ENCODE measurements at places on chromosomes 16 and 17.
A peak's percentile ranks its signal among the peaks of the same experiment; 100 is the strongest.

- DNase-seq = no peak
Measured at GRCh38 chr17:1776857-1777256, 15.0 kb downstream of the SERPINF1 start.

DNA sequence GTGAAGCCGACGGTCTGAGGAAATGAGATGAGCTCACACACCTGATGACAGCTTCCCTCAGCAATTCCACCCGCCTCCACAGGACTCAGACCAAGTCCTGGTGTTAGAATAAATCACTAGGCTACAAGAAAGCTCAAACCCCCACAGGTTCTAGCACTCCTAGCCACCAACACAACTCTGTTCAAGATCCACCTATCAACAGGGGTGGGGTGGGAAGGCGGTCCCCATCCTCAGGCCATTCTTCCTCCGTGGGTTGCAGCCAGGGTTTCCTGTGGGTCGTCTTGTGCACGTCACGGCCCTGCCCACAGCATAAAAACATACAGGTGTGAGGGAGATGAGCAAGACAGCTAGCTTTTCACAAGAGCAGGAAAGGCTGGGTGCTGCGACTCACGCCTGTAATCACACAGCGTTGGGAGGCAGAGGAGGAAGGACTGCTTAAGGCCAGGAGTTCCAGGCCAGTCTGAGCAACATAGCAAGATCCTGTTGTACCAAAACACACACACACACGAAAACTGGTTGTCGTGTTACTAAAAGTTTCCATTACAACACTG is 81.1 kb downstream of the ANKRD11 start:
- DNase-seq = no peak

- DNase-seq = peak; percentile 67
Measured at GRCh38 chr17:78497115-78497540, 80.1 kb downstream of the DNAH17 start.

DNA sequence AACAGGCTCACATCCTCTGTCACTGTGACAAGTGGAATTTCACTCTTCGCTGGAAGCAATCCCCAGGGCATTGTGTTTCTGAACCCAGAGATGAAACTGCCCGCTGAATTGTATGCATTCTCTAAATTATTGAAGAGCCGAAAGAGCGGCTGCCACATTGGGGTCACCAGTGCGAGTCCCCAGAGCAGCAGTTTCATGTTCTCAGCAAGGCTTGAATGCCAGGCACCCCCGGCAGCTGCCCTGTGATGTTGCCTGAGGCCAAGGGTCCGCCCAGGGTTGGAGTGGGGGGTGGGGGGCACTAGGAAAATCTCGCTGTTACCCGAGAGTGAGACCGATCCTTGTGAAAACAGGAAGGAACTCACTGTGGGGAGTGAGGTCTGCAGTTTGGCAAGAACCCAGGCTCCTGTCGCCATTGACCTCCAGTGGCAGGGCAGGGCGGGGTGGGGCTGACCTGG is 20.7 kb upstream of the BCAR1 start:
- no peak for DNase-seq

DNA sequence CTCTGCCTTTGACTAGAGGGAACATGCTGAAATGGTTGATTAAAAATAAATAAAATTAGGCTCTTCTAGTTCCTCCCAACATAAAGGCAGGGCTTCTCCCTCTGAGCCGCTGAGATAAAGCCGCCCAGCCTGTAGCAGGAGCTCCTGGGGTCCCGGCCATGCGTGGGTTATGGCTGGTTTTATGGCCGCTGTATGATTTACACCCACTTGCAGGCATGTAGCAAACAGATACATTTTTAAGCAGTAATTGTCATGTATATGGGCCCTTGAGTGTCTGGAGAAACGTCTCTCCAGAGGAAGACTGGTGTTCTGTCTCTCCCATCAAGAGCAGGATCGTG is 201.0 kb upstream of the TNRC6C start:
- DNase-seq = no peak
